ENCODE measurements at places on chromosomes 16 and 17.

GRCh38 chr16:65045961-65046360, 75.9 kb downstream of the CDH11 start:
- no peak for DNase-seq

GRCh38 chr17:12348476-12348875, 317.2 kb upstream of the MYOCD start:
- no peak for DNase-seq

- DNase-seq: no peak
Measured at GRCh38 chr17:279776-280175, 72.8 kb downstream of the RPH3AL start.

- DNase-seq: peak; percentile 45
Measured at GRCh38 chr17:1649844-1650501, at the start of gene RILP. Gene RILP, minus strand, starts transcription at chr17:1649866. Its CDS starts 62 bp downstream, at chr17:1649804.

GRCh38 chr17:13569398-13570123, 32.2 kb downstream of the HS3ST3A1 start:
- no peak for DNase-seq

GRCh38 chr17:65359016-65359415, 202.4 kb downstream of the AXIN2 start:
- DNase-seq: no peak

DNA sequence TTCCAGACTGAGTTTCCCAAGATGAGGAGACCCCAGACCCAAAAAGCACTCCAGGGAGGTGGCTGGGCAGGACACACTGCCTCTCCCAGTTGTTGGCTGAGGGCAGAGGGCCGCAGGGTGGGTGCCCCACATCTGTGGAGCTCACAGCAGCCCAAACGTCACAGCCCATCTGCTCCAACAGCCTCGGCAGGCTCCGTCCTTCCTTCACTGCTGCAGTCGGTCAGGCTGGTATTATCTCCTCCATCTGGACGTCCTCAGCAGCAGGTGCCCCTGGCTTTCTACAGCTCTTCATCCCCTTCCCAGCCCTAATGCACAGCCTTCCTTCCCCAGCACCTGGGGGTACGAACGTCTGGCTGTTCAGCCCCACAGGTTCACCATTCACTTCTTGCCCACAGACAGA, 55.2 kb downstream of the PRMT7 start:
- no peak for DNase-seq

DNA sequence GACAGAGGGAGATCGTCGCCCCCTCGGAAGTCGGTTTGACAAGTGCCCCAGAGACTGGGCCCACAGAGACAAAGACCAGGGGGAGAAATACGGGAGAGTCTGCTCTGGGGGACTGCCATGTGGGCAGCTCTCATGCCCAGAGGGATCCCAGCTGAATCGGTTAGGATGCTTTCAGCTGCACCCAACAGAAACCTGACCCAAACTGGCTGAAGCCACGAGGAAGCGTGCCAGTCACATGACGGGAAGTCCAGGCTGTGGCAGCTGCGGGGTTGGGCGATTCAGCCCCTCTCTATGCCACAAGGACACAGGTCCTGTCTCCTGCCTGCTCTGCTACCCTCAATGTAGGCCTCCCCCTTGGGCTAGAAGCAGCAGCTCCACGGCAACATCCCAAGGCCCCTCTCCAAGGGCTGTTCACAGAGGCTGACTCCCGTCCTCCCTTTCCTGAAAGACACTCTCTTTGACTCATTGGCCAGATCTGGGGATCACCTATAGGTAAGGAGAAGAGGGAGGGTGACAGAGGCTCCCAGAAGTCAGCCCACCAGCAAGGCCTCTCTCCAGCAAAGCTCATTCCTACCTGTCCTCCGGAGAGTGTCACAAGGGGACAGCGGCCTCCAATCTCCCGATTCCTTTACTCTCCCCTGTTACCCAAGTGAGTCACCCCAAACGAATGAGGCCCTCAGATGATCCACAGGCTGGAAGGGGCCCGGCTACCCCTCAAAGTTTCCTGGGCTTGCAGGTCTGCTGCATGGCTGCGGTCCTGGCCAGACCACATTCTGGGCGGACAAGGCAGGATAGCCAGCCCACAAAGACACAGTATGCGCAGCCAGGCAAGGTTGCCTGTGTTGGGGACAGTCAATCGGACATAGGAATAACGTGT, 75.8 kb downstream of the RBFOX3 start:
- no peak for DNase-seq

GRCh38 chr16:82043680-82044584, 8.9 kb downstream of the HSD17B2 start:
- DNase-seq: no peak

GRCh38 chr17:30104575-30105339, 11.9 kb upstream of the NSRP1 start:
- peak; percentile 67 for DNase-seq

DNA sequence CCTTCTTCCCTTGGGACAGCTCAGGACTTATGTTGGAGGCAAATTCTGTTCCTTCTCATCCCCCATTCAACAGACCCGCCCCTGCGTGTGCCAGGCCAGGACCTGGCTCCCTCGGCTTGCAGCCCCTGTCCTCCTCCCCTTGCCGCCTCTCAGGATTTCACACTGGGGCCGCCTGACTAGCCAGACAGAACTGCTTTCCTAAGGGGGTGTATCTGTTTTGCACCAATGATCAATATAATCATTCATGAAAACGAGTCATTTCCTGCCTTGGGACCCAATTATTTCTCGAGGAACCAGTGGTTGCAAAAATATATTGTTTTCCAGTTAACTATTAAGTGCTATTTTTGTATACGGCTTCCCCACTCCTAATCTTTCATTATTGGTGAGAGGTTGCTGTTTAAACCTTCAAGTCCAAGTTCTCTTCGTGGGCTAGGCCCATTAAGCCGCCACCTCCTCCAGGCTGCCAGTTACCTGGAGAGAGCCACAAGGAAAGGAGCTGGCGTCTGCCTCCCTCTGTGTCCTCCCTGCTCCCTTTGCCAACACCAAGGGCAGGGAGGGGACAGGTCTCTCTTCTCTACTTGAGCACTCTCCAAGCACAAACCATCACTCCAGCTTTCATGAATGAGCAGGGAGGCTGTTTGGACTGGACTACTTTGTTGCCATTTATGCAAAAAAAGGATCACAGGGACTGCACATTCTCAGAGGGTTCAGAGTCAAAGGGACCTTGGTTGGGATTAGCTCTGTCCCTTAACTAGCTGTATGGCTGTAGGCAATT, 8.9 kb downstream of the DCAKD start:
- DNase-seq: no peak

DNA sequence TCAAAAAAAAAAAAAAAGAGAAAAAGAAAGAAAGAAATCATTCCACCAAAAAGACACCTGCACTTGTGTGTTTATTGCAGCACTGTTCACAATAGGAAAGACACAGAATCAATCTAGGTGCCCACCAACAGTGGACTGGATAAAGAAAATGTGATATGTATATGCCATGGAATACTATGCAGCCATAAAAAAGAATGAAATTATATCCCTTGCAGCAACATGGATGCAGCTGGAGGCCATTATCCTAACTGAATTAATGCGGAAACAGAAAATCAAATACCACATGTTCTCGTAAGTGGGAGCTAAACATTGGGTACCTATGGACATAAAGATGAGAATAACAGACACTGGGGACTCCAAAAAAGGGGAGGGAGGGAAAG, 5.7 kb upstream of the C16orf92 start:
- no peak for DNase-seq

DNA sequence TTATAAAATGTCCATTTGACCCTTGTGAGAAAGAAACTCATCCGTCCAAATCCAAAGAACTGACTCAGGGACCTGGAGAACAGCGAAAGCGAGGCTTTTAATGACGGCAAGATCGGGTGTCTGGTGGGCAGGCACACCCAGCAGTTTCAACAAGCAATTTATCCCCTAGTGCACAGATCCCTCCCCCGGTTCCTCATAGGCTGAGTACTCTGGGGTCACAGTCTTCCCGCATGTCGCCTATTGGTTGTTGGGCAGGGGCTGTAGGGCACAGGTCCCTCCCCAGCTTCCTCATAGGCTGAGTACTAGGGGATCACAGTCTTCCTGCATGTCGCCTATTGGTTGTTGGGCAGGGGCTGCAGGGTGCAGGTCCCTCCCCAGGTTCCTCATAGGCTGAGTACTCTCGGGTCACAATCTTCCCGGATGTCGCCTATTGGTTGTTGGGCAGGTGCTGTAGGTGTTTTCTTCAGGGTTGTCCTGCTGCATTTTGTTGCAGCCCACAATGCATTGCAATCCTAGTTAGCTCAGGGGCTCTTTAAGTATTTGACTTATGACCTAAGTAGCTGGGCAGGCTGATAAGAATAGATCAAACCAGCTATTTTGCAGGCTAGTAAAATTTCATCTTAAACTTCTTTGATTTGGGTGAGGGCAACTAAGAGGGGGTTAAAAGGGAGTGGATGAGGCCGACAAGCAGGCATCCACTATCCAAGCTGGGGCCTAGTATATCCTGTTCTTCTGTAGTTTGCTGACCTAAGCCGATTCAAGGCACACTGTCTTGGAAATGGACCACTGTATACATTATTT, 3.6 kb upstream of the UTS2R start:
- DNase-seq: no peak

- no peak for DNase-seq
Measured at GRCh38 chr17:69577098-69577497, 162.6 kb downstream of the MAP2K6 start.

- DNase-seq: no peak
Measured at GRCh38 chr17:29384901-29385300, 5.3 kb upstream of the TAOK1 start.
